ENCODE measurements at places on chromosomes 2 and 18.

DNA sequence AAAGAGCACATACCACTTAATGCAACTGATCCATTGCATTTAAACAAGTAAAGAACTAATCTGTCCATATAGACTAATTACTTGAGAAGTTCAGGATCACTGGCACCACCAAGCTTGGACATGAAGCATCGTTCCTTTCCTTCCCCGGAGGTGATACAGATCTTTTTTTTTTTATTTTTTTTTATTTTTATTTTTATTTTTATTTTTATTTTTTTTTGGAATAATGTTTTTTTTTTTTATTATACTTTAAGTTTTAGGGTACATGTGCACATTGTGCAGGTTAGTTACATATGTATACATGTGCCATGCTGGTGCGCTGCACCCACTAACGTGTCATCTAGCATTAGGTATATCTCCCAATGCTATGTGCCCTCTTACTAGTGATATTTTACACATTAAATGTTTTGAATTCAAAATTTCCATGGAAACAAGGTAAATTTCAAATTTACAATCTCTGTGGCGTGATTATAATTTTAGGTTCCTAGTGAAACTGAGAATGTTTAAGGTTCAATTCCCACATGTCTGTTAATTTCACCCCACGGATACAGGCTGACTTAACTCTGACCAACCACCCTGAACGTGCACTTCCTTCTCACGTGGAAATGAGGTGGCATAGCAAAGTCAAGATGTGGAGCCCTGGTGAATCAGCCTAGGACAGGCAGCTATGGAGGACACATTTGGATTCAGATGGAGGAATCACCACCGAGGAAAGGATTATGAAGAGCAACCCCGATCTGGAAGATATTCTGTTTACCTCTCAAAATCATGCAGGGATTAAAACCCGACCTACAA is 101.6 kb upstream of the THOC1 start:
- no peak for DNase-seq

- DNase-seq: no peak
Observed at GRCh38 chr2:7243276-7243675, 326.1 kb downstream of the RNF144A start.

GRCh38 chr18:11454040-11454439 is 155.4 kb upstream of the SLC35G4 start:
- DNase-seq: no peak

DNA sequence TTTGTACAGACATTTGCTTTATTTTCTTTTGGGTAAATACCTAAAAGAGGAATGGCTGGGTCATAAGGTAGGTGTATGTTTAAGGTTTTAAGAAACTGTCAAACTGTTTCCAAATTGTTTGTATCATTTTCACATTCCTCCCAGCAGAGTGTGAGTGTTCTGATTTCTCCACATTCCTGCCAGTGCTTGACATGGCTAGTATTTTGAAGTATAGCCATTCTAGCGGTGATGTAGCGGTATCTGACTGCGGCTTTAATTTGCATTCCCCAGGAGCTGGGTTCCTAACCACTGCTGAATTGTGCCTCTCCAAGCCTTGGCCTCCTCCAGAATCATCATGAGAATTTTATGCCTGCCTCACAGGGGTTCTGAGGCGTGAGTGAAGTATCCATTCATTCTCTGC is 61.8 kb upstream of the ARL4C start:
- DNase-seq: no peak

- DNase-seq: no peak
Observed at GRCh38 chr2:101787097-101787496, 89.6 kb downstream of the MAP4K4 start.

GRCh38 chr18:36771245-36771644 is 57.6 kb downstream of the TPGS2 start:
- DNase-seq: no peak

- DNase-seq: no peak
Observed at GRCh38 chr18:2588666-2589344, 17.4 kb downstream of the NDC80 start.

DNA sequence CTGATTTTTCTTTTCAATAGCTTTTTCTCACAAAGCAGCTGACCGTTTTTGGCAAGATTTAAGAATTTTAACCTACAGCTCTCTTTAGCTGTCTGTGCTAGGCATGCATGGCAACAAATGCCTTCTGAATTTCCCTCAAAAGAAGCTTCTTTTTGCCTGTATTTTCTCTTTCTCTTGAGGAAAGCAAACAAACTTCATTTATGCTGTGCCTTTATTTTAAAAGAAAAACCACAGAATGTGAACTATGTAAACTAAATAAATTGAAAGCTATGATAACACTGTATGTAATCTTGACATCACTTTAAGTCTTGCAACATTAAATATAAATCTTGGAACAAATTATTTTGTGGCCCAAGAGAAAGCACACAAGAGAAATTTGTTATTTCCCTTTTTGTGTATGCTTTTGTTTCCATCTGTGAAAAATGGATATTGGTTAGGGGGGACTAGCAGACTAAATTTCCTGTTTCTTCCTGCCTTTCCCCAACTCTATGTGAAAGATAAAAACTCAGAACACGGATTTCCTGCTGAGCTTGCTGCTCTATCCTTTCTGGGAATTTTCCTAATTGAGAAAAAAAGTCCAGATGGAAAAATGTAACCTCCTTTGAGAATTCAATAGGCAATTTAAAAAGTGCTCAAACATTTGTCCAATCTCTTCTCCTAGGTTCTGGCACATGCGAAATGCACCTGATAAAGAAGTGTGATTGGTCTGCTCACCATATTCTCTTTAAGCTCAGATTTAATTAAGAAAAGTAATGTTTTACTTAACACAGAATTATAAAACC is 20.9 kb upstream of the TFPI start:
- DNase-seq: no peak

- DNase-seq: no peak
Observed at GRCh38 chr18:253121-253520, 14.7 kb downstream of the THOC1 start.

DNA sequence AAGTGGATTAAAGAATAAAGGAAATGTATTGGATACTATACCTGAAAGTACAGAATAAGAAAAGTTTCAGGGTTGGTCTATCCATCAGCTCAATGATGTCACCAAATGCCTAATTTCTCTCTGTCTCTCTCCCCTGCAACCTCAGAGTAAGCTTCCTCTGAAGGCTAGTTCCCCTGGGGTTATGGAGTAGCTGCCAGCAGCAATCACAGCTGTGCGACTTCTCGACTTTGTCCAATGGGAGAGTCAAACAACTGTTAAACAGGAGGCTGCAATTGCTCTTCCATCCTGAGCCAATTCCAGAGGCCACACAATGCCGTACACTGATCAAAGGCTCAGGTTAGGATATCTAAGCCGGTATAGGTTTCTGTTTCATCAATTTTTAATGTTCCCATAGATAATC is 95.3 kb upstream of the FANCL start:
- DNase-seq: no peak

GRCh38 chr2:101374821-101375561 is 12.3 kb downstream of the CREG2 start:
- no peak for DNase-seq

GRCh38 chr2:6526093-6526824 is 339.4 kb downstream of the CMPK2 start:
- DNase-seq: no peak

DNA sequence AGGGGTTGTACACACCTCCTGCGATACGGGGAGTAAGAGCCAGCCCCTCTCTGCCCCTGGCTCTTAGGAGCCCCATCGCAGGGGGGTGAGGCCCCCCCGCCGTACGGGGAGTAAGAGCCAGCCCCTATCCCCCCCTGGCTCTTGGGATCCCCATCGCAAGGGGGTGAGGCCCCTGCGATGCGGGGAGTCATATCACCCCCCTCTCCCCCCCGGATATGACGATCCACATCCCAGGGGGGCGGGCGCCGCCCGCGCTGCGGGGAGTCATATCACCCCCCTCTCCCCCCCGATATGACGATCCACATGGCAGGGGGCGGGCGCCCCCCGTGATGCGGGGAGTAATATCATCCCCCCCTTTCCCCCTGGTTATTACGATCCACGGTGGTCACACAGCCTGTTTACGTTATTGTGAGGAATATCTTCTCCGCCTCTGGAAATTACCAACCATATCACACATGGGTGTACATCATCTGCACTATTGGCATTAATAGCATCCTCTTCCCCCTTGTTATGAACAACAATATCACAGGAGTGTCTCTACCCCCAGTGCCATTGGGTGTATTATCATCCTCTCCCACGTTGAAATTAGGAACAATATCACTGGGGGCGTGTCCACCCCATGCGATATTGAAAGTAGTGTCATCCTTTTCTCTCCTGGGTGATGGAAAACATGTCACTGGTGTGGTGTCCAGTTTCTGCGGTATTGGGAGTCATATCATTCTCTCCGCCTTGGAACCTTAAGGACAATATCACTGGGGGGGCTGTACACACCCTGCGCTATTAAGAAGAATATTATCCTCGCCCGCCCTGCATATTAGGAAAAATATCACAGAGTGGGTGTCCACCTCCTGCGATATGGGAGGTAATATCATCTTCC is 24.7 kb upstream of the NAGK start:
- no peak for DNase-seq

- no peak for DNase-seq
Observed at GRCh38 chr18:70554854-70555445, 266.1 kb downstream of the SOCS6 start.

GRCh38 chr2:240389302-240389805 is 46.1 kb upstream of the GPC1 start:
- no peak for DNase-seq

- DNase-seq: peak; percentile 52
Observed at GRCh38 chr2:113283704-113284284, 5.1 kb upstream of the PAX8 start.

GRCh38 chr2:220648628-220649027 is 923.5 kb downstream of the EPHA4 start:
- no peak for DNase-seq

GRCh38 chr18:21391074-21391673 is 149.1 kb downstream of the GREB1L start:
- no peak for DNase-seq

- no peak for DNase-seq
Observed at GRCh38 chr18:2139691-2140090, 431.6 kb downstream of the METTL4 start.

- DNase-seq: no peak
Observed at GRCh38 chr2:113974727-113975126, 84.8 kb downstream of the ACTR3 start.

- no peak for DNase-seq
Observed at GRCh38 chr2:168480825-168481585, 24.9 kb downstream of the CERS6 start.

DNA sequence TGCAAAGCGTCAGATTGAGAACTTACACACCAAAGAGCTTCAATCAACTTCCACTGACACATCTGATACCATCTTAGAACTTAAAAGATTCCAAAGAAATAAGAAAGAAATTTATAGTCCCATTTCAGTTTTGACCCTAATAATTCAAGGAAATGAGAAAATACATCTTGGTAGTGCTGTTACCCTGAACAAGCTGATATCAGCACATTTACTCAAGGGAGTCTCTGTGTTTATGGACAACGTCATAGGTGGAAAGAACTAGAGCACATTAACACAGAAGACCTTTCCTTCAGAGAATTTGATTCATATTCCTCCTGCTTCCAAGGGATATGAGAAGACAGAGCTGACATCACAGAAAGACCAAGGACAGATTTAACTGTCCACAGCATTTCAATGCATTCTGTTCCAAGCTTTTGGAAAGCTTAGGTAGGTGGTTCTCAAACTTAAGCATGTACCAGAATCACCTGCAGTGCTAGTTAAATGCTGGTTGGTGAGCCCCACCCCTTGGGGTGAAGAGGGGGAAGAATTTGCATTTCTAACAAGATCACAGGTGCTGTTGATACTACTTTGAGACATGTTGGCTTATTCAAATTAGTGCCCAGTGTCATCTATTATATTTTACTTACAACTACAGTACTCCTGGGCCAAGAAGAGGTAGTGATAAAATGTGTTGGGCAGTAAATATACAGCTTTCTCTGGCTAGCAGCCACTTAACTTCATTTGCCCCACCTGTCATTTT is 59.8 kb downstream of the LDAH start:
- DNase-seq: no peak

- DNase-seq: no peak
Observed at GRCh38 chr18:4058179-4058578, 396.9 kb downstream of the DLGAP1 start.

DNA sequence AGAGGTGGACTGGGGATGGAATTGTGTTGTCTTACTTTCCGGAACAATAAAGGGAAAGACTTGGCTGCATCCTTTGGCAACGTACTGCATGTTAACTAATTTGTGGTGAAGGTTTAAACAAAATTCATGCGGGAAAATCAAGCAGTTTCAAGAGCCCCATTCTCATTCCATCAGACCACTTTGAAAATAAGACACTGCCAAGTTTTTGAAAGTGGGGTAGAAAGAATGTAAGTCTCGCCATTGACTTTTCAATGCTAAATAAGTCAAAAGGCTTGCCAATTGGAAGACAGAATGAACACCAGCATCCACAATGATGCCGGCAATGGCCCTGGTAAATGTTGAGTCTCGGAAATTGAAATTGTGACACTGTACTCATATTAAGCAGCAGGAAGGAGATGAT is 322.0 kb downstream of the RND3 start:
- DNase-seq: no peak

Measured in prostate gland (tissue), 2 donors.